ENCODE measurements at places on chromosomes 7 and 10.

DNA sequence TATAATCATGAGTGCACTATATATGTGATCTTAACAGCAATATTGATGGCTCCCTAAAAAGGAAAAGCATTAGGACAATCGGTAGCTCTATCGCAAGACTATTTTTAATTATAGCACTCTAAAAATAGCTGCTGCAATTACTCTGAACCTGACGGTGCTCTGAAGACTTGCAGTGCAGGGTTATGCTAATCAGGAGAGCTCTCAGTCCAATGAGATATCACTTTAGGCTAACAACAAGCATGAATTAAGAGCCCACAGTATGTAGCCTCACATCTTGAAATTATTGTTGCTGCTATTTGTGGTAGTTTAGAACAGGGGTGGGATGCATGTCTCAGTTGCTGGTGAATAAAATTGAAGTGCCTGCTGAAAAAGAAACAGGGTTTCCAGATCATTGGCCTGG is 515.8 kb upstream of the AKR1E2 start:
- no peak for DNase-seq

GRCh38 chr7:34949361-34949760 is 87.9 kb downstream of the DPY19L1 start:
- DNase-seq, result no peak

GRCh38 chr7:98984126-98984525 is 105.8 kb downstream of the TRRAP start:
- DNase-seq, result no peak

GRCh38 chr7:134495546-134495945 is 31.8 kb upstream of the AKR1B10 start:
- DNase-seq, result no peak

DNA sequence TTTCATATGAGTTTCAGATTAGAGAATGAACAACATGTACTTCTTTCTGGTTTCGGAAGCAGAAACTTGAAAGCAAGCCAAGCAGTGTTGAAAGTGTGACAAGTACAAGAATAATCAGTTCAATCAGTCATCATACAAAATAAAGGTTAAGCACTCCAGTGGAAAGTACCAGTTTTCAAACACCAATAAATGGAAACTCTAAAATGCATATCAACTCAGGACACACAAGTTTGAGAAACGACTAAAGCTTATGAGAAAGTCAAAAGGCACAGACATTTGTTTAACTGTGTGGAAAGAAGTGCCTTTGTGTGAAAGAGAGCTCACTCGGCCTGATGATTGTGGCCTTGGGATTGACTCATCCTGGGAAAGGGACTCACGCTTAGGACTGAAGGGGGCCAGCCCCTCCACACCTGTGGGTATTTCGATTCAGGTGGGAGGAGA is 60.6 kb upstream of the AKR1C1 start:
- DNase-seq, result no peak

DNA sequence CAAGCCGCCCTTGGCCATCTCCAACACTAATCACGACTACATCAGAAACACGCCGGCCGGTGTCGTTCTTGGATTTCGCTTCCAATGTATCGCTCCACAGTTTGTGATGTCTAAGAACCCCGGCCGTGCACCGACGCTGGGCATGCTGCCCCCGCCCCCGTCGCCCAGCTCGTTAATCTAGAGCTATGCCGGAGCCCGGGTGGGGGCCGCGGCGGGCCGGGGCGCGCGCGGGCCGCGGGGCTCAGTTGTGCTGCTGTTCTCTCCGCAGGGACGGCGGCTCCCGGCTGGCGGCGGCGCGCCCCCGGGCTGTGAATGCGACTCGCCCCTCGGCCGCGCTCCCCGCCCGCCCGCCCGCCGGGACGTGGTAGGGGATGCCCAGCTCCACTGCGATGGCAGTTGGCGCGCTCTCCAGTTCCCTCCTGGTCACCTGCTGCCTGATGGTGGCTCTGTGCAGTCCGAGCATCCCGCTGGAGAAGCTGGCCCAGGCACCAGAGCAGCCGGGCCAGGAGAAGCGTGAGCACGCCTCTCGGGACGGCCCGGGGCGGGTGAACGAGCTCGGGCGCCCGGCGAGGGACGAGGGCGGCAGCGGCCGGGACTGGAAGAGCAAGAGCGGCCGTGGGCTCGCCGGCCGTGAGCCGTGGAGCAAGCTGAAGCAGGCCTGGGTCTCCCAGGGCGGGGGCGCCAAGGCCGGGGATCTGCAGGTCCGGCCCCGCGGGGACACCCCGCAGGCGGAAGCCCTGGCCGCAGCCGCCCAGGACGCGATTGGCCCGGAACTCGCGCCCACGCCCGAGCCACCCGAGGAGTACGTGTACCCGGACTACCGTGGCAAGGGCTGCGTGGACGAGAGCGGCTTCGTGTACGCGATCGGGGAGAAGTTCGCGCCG is 1.9 kb downstream of the VWC2 start:
- no peak for DNase-seq

- DNase-seq, result no peak
Measured at GRCh38 chr10:94016727-94017714, 23.3 kb downstream of the PLCE1 start.

- peak; percentile 5 for DNase-seq
Measured at GRCh38 chr7:148838905-148839304, 45.2 kb downstream of the EZH2 start.

Measured in CD4-positive, alpha-beta T cell treated with Interleukin-6 for 4 hours (primary cell).